ENCODE measurements at places on chromosomes 16 and 17.

DNA sequence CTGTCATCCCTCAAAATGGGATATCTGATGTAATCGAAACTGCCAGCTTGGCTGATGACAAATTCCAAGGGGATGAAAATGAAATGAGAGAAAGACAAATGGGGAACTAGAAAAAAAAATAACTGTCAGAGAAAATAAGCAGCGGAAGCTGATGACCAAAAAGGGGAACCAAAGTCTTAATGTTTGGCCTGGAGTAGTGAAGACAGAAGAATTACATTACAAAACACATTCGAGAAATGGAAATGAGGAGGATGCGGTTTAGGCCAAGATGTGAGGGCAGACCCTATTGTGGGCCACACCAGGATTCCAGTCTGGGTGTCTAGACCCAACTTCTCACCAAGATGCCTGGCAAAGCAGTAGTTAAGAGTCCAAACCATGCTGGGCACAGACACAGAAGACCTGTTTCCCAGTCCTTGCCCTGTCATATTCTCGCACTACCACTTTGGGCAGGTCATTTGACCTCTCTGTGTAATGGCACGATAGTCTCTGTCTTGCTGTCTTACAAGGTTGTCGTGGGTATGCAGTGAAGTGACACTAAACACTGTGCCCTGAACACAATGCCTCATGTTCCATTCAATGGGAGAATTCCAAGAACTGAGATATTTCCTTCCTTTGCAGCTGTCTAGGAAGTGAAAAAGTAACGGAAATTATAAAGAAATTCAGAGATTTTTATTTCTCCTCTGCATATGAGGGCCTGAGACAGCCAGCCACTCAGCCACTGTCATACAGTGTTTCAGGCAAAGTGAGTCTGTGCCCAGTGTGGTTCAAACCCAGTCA, 12.3 kb upstream of the CCL2 start:
- DNase-seq, result no peak

GRCh38 chr17:67136191-67137025, 92.1 kb downstream of the CACNG1 start:
- DNase-seq, result no peak

GRCh38 chr16:47780213-47780875, 319.2 kb downstream of the PHKB start:
- DNase-seq, result no peak

GRCh38 chr17:81287152-81287551, 8.0 kb downstream of the SLC38A10 start:
- DNase-seq, result no peak

GRCh38 chr16:89906140-89907025, 12.3 kb upstream of the MC1R start:
- no peak for DNase-seq

- DNase-seq, result no peak
Measured at GRCh38 chr17:28898527-28898955, 1.0 kb upstream of the FLOT2 start.

DNA sequence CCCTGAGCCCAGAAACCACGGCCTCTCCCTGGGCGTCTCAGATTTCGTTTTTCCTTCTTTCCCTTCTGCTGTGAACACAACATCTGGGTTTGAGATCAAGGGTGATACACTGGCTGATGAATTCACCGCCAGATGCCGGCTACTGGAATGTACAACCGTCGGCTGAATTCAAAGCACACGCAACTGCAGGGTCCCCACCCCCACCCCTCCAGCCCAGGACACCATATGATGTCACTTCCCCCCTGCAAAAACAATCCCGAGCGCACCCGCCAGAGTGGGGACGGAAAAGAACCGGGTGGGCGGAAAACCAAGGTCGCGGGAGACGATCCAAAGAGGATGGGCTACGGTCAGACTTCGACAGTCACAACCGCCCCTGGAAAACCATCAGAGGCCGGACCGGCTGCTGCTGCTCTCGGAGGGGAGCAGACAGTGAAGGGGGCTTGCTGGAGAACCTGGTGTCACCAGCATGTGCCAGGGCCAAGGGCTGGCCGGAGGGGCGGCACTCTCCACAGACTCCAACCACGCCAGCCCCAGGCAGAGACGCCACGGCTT, 23.3 kb downstream of the CEP295NL start:
- DNase-seq, result no peak

DNA sequence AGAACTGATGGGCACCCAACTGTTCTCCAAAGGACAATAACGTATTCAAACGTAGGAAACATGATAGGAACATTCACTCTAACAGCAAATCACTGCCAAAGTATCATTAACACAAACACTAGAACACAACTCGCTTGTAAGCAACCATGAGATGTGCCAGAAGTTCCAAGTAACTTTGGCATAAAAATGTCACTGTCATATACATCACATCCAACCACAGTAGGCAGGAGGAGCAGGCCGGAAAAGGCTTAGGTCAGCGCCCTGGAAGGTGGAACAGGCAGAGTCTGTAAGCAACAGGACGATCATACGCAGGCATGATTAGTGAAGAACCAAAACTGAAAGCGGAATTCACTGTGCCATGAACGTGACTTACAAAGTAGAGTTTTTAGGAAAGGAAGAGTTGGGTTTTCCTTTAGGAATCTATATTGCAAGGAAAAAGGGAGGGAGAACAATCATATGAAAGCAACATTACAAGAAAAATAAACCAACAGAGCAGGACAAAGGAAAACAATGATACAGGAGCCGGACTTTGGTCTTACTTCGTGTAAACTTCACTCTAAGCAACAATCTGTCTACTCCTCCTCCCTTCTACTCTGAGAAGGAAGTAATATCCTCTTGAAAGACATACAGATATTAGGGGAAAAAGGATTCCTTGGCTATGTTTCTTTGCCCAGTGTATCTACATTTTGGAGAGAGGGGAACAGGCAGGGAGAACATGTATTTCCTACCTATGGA, 52.3 kb downstream of the YWHAE start:
- no peak for DNase-seq

- DNase-seq, result no peak
Measured at GRCh38 chr16:30104492-30104891, 8.5 kb upstream of the YPEL3 start.

DNA sequence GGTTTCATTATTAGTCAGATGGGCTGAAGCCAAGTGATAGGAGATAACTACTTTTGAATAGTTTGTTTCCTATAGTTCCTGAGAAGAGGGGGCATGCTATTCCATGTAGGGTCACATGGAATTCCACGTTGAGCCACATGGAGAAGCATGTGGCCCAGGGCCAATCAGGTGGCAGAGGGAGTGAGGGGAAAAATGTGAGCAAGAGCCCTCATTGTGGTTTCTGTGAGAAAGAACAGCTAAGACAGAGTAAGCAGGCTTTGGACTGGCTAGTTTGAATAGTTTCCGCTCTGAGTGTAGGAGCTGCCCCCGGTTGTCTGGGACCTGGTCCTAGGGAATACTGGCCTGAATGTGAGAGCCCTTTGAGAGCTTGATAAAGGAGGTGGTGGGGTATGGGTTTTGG, 69.9 kb upstream of the CNTNAP4 start:
- no peak for DNase-seq

GRCh38 chr17:32441886-32442285, 2.4 kb upstream of the PSMD11 start:
- DNase-seq, result no peak

DNA sequence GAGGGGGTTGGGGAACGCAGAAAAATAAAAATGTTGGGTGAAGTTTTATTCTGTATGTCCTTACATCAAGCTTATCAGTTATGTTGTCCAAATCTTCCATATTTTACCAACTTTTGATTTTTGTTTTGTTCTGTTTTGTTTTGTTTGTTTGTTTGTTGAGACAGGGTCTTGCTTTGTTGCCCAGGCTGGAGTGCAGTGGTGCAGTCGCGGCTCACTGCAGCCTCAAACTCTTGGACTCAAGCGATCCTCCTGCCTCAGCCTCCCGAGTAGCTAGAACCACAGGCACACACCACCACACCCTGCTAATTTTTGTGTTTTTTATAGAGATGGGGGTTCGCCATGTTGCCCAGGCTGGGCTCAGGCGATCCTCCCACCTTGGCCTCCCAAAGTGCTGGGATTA, 20.8 kb downstream of the ZNRF1 start:
- no peak for DNase-seq

DNA sequence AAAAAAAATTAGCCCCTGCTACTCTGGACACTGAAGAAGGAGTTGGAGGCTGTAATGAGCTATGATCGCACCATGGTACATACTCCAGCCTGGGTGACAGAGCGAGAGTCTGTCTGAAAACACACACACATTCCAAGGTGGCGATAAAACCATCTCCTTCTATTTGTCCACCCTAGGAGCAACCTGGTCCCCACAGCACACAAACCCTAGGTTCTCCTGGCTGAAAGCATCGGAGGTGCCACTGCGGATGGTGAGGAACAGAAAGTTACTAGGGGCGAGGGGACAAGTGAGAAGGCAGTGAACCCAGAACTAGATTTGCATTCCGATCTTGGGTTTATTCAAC, 1.4 kb upstream of the ECI1 start:
- no peak for DNase-seq

DNA sequence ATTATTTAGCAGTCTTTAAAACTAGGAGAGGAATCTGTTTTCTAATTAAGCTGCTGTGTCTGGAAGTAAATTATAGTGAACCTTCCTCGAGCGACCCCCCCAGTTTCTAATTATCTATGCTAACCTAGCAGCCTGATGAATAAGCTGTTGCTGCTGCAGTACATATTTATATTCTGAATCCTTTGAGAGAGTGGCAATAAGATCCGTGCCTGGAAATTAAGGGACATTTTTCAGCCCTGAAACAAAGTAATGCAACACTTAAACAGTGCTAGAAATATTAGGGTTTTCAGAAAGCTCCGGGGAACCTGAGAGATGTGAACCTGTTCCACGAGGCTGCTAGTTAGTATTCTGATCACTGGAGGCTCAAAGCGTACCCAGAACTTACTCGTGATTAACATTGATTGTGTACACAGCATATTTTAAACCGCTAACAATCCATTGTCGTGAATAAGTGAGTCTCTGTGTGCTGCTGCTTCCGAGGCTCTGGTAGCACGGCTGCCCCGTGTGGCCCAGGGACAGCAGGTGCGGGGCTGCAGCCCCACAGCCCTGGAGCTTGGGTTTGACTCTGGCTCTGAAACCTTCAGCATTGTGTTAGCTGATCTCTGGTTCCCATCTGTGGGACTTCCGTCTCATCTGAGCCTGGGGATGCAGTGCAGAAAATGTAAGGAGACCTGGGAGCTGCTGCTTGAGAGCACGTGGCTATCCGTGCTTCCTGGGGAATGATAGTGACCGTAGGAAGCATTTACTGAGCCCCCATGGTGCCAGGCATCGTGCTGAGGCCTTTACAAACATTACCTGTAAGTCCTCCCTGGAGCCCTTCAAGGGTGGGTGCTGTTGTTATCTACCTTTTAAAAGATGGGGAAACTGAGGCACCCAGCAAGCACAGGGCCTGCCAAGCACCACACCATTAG, 190.9 kb upstream of the CHMP6 start:
- DNase-seq, result no peak

DNA sequence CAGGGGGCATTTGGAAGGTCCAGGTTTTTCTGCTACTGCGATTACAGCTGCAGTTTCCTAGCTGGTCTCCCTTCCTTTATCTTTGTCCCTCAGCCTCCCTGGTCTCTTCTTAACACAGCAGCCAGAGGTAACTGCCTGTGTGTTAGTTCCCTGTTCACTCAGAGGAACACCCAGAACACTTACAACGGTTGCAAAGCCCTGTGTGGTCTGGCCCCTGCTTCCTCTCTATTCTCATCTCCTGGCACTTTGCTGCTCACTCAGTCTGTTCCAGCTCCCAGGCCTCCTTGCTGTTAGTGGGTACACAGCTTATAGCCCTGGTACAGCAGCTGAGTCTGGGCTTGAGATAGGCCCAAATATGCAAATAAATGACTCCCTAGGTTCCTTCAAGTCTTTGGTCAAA, 16.4 kb downstream of the NTN1 start:
- no peak for DNase-seq

DNA sequence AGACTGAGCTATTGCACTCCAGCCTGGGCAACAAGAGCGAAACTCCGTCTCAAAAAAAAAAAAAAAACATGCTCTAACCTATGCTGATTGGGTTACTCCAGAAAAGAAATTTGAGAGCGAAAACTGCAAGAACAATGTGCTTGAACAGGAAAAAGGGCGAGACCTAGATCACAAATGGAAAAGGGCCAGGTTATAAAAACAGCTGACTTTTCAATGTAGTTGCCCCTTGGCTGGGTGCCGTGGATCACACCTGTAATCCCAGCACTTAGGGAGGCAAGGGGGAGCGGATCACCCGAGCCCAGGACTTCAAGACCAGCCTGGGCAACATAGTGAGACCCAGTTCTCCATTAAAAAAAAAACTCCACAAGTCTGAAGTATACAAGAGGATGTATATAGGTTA, 48.8 kb downstream of the MRM3 start:
- DNase-seq, result no peak

DNA sequence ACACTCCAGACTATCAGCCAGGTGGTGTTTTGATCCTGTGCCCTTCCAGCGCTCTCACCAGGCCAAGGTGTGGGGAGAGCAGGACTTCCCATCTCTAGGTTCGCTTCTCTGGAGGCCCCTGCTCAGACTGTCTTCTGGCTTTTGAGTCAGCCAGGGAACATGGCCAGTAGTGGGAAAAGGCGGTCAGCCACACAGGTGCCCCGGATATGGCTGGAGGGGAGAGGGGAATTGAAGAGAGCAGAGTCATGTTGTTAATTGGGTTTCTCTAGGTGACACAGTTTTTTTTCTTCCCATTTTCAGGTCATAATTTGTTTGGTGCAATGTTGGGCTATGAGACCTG, 1.5 kb downstream of the MINK1 start:
- DNase-seq, result no peak

- no peak for DNase-seq
Measured at GRCh38 chr17:62617894-62618472, 9.5 kb upstream of the MRC2 start.

GRCh38 chr17:82930924-82931698, 91.3 kb upstream of the ZNF750 start:
- no peak for DNase-seq

DNA sequence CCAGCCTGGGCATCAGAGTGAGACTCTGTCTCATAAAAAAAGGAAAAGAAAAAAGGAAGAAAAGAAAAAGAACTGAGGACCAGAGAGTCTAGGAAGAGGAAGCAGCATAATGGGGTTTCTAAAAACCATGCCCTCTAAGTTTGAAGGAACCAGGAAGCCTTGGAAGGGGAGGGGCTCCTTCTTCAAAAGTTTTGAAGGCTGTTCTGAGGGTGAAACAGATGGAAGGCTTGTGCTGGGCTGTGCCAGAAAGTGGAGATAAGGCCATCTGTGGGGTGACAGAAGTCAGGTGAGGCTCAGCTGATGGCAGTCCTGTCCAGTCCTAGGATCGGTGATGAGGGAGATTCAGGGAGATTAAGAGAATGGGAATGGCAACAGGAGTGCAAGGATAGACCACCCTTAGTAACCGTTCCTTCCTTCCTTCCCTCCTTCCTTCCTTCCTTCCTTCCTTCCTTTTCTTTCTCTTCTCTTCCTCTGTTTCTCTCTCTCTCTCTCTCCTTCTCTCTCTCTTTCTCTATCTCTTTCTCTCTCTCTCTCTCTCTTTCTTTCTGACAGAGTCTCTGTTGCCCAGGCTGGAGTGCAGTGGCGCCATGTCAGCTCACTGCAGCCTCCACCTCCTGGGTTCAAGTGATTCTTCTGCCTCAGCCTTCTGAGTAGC, 182.6 kb downstream of the NTN1 start:
- DNase-seq, result no peak

GRCh38 chr17:46009681-46010596, 10.9 kb downstream of the STH start:
- no peak for DNase-seq

GRCh38 chr17:45650561-45650960, 133.6 kb upstream of the CRHR1 start:
- DNase-seq, result no peak
